Fibroblast of upper back skin (primary cell): ENCODE measurements at places on chromosomes 6 and 20.

GRCh38 chr6:14366872-14367271, 249.3 kb downstream of the CD83 start:
- no peak for DNase-seq

- DNase-seq: peak; percentile 68
Observed at GRCh38 chr20:10314198-10314597, 95.6 kb downstream of the SNAP25 start.

GRCh38 chr20:44997171-44997570, 30.9 kb downstream of the STK4 start:
- DNase-seq: no peak

DNA sequence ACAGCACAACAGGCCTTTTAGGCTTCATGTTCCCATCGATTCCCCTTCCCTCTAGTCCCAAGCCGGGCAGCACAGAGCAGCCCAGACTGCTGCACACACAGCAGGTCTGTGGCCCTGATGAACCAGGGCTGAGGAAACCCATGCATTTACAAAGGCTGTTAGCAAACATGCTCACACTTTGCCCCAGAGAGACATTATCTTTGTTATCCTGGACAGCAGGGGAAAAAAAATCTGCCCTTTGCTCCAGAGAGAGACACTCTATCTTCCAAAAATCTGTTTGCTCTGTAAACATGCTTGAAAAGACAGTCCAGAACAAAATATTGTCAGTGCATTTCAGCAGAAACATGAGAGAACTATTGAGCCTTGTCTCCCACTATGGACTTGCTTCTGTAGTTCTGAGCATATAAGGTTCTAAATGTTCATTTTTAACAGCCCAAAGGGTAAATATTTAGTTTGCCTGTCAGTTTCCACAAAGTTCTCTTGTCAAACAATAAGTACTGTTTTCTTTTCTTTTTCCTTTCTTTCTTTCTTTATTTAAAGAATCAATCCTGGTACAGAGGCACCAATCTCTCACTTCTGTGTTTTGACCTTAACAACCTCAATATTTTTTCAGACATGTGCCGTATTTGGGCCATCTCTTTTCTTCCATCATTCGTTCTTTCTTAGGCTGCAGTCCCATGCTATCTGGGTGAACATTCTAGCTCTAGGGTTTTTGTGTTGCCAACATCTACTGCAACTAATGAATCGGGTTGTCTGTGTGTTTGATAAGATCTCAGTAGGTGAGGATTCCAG, 468.0 kb downstream of the EPM2A start:
- DNase-seq: no peak

GRCh38 chr20:41524980-41525613, 93.1 kb downstream of the CHD6 start:
- peak; percentile 40 for DNase-seq

- DNase-seq: peak; percentile 61
Observed at GRCh38 chr20:40282541-40282940, 406.5 kb downstream of the MAFB start.

- no peak for DNase-seq
Observed at GRCh38 chr6:17902974-17903373, 84.5 kb downstream of the KIF13A start.

GRCh38 chr6:150184850-150185731, 42.2 kb downstream of the PPP1R14C start:
- no peak for DNase-seq

DNA sequence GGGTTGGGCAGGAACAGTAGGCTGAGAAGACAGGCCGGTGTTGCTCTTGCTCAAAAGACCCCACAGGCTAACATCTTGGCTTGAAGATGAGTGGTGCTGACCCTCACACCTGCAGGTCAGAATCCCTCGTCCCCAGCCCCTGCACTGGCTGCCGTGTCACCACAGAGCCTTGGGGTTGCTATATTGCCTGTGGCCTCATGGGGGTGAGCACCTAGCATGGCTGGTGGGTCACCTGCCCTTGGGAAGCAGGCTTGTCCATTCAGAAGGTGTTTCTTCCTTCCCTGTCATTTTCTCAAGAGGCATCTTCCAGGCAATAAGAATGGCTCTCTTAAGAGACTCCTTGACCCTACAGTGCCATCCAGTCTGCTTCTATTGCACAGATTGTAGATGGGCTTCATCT, 7.7 kb downstream of the SLC22A16 start:
- no peak for DNase-seq

DNA sequence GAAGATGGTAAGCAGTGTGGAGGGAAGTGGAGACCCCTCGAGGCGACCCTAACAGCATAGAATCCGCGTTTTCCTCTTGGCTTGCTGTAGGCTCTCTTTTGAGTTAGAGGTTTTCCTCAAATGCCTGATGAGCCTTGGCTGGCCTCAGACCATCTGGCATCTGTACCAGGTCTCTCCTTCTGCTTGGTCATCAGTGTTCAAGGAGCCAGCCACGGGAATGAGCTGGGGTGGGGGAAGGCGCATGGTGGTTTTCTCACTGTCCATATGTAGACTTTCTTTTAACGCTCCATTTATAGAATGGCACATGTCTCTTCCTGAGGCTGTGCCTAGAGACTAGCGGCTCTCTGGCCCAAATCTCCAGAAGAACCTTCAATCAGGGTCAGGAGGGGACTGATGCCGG, 8.1 kb upstream of the GUCA1A start:
- DNase-seq: peak; percentile 72

- no peak for DNase-seq
Observed at GRCh38 chr6:25028328-25028727, 92.6 kb upstream of the RIPOR2 start.

- no peak for DNase-seq
Observed at GRCh38 chr6:166308033-166308768, at the start of gene PRR18. TSS of gene PRR18 (minus strand) at chr6:166308392. CDS start at chr6:166308142, 250 bp downstream.

- no peak for DNase-seq
Observed at GRCh38 chr6:33740794-33741193, 5.9 kb downstream of the IP6K3 start.

DNA sequence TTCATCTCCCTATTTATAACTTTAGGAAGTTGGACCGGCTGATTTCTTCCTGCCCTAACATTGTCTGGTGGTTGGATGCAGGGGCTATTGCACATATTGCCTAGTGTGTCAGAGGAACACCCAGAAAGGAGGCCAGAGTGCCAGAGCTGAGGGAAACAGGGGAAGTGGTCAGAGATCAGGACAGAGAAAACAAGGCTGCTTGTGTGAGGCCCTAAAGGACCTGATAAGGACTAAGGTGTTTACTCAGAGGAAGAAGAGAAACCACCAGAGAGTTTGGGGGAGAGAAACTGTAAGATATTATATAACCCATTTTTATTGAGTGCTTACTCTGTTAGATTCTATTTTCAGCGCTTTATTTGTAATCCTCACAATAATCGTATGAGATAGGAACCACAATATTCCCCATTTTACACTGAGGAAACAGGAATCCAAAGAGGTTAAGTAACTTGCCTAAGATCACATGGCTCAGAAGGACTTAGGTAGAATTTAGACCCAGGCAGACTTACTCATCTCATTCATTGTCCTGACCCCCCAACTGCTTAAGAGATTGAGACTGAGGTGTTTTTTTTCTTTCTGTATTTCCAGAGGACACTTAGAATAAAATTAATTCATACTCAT, 54.0 kb upstream of the REV3L start:
- DNase-seq: no peak

- DNase-seq: no peak
Observed at GRCh38 chr6:85127168-85127498, 322.8 kb upstream of the NT5E start.

DNA sequence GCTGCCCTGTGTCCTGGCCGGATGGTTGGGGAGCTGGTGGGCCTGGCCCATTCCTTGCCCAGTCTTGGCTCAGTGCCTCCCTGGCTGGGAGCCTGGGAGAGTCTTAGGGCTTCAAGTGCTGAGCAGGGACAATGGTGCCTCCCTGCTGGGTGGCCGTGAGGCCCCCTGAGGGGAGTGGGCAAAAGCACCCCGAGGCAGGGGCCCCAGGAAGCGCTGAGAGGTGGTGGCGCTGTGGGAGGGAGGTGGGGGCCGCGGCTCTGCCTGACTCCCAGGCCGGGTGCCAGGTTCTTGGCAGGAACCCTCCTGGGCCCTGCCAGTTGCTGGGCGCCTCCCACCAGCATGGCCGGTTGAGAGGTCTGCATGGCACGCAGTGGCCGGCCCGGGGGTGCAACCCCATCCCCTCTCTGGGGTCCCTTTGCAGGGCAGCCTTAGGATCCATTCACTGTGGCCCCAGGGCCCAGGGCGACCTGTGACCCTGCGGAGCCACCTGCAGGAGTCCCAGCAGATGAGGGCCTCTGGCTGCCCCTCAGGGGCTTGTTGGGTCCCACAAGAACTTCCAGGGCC, 9.2 kb upstream of the RPS21 start:
- DNase-seq: no peak

DNA sequence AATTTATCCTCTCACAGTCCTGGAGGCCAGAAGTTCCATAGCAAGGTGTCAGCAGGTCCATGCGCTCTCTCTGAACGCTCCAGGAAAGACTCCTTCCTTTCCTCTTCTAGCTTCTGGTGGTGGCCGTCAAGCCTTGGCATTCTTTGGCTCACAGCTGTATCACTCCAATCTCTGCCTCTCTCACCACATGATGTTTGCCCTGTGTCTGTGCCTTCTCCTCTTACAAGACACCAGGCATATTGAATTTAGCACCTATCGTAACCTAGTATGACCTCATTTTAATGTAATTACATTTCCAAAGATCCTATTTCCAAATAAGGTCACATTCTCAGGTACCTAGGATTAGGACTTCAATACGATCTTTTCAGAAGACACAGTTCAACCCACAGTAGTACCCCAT, 428.5 kb downstream of the CD83 start:
- DNase-seq: no peak

DNA sequence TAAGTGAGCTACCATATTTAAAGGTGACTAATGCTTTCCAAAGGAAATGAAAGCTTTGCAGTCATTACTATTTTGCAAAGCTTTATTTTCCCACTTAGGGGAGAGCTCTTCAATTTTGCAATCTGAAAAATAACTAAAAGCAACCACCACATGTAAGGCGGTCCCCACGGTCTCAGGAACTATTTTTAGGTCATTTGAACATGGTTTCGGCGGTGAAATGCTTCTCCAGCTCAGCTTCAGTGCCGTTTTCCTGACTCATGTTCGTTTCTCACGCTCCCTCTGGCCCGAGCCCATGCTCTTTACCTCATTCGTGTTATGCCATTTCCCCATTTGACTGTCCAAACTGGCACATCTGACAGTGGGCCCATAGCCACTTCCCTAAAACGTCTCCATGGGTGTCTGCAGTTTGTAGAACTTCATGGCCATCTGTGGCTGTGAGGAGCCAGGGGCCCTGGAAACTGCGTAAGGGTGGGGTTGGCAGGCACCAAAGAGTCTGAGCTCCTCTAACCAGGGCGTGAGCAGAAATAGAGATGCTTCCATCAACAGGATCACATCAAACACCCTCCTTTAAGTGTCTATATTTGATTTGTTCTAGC, 46.5 kb downstream of the ADTRP start:
- DNase-seq: peak; percentile 64

GRCh38 chr6:10341605-10342004, 73.3 kb downstream of the TFAP2A start:
- no peak for DNase-seq

- DNase-seq: peak; percentile 70
Observed at GRCh38 chr20:431012-431904, 23.2 kb downstream of the RBCK1 start.

DNA sequence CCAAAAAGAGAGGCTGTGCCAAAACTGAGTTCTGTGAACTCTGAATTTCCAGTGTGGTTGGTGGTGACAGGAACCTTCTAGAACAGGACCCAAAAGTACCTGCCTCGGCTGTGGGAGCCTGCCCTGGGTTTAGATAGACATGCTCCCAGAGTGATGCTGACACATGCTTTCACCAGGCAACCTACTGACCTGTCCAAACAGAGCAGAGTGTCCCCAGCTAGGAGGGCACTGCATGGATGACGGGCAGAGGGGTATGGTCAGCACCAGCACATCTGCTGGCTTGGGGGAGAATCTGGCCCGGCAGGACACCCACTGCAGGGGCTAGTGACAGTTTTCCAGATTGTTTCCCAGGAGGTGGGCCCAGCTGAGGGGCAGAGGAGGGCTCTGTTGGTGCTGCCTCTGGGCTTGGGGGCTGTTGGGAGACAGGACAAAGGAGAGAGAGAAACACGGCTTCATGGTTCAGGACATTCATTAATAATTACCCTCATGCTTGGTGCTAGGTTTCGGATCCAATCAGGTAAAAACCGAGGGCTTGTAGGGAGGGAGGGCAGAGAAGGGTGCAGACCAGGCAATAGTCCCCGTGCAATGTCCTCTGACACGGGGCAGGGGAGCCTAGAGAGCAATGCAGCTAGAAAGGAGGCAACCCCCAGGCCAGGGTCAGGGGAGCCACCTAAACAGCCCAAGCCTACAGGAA, 15.0 kb downstream of the KCNK5 start:
- DNase-seq: no peak

DNA sequence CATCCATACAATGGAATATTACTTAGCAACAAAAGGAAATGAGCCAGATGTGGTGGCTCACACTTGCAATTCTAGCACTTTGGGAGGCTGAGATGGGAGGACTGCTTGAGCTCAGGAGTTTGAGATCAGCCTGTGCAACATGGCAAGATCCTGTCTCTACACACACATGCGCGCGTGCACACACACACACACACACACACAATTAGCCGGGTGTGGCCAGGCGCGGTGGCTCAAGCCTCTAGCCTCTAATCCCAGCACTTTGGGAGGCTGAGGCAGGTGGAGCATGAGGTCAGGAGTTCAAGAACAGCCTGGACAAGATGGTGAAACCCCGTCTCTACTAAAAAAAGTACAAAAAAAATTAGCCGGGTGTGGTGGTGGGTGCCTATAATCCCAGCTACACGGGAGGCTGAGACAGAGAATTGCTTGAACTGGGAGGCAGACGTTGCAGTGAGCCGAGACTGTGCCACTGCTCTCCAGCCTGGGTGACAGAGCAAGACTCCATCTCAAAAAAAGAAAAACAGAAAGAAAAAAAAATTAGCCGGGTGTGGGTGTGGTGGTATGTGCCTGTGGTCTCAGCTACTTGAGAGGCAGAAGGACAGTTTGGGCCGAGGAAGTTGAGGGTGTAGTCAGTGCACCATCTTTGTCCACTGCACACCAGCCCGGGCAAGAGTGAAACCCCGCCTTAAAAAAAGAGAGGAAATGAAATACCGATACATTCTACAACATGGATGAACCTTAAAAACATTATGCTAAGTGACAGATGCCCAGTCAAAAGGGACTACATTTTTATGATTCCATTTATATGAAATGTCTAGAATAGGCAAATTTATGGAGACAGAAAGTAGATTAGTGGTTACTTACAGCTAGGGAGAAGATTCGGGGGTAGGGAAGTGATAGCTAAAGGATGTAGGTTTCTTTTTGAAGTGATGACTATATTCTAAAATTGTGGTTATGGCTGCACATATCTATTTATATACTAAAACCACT, 52.5 kb downstream of the RBL1 start:
- DNase-seq: peak; percentile 47

DNA sequence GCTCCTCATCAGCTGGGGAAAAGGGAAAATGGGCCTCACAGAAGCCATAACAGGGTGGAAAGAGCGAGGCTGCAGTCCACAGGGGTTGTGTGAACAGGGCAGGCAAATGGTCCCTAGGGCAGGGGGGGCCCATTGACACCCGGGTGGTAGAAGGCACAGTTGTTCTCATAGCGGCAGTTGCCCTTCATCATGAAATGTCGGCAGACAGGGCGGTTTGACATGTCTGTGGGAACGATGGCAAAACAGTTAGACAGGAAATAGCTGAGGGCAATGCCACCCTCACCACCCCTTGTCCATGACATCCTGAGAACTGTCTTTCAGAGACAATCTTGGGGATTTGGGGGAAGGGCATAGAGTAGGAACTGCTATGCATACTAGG, 15.6 kb downstream of the PPP1R10 start:
- DNase-seq: no peak
